ENCODE measurements at places on chromosomes 3 and 15.

GRCh38 chr15:51103330-51103729, 8.6 kb upstream of the TNFAIP8L3 start:
- DNase-seq: no peak

- no peak for DNase-seq
Observed at GRCh38 chr3:183586477-183586876, 31.0 kb upstream of the KLHL6 start.

GRCh38 chr3:183819831-183820230, 5.5 kb downstream of the MAP6D1 start:
- DNase-seq: no peak

DNA sequence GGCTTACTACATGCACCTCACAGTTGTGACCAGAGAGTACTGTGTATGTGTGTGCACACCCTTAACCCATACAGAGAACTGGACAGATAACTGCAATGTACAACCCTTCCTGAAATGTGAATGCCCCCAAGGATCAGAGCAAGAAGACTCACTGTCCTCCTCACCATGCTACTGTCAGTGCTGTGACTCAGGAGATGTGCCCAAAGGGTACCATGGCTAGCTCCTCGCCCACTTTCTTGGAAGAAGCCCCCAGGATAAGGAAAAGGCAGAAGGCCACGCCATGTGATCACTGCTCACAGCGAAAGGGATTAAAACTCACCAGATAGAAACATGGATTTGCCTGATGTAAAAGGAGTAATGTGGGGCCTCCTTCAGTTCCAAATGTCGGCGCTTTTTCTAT, 41.8 kb downstream of the UBP1 start:
- no peak for DNase-seq

GRCh38 chr3:120688121-120688520, 6.1 kb upstream of the HGD start:
- DNase-seq: no peak

DNA sequence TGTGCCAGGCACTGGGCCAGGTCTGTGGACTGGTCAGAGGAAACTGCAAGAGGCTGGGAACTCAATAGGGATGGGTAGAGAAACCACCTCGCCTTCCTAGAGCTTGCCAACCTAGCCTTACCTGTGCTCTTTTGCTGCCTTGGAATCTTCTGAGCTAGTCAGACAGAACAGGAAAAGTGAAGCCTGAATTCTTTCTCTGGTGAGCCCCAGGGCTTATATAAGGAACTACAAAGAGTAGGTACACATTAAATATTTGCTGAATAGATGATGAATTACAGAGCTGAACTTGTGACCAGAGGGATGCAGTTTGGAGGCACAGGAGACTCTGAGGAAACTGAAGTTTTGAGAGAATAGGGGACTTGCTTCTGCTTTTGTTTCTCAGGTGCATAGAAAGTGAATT, 15.6 kb upstream of the FBXW12 start:
- no peak for DNase-seq

DNA sequence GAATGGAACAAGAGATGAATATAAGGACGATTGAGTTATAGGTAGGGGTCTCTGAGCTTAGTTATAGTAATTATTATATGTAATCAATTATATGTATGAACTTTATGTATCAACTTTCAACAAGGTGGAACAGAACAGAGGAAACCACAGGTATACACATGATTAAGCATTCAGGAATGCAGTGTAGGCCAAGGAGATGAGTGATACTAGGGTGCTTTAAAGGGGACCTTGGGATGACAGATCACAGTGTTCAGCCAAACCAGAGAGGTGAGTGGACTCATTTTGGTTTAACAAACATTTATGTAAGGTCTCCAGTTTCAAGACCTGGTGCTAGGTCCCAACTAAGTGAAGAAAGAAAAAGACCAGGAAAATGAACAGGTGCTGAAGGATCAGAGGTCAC, 895.5 kb downstream of the ROBO2 start:
- no peak for DNase-seq

GRCh38 chr3:123948449-123948848, 12.6 kb downstream of the CCDC14 start:
- no peak for DNase-seq

DNA sequence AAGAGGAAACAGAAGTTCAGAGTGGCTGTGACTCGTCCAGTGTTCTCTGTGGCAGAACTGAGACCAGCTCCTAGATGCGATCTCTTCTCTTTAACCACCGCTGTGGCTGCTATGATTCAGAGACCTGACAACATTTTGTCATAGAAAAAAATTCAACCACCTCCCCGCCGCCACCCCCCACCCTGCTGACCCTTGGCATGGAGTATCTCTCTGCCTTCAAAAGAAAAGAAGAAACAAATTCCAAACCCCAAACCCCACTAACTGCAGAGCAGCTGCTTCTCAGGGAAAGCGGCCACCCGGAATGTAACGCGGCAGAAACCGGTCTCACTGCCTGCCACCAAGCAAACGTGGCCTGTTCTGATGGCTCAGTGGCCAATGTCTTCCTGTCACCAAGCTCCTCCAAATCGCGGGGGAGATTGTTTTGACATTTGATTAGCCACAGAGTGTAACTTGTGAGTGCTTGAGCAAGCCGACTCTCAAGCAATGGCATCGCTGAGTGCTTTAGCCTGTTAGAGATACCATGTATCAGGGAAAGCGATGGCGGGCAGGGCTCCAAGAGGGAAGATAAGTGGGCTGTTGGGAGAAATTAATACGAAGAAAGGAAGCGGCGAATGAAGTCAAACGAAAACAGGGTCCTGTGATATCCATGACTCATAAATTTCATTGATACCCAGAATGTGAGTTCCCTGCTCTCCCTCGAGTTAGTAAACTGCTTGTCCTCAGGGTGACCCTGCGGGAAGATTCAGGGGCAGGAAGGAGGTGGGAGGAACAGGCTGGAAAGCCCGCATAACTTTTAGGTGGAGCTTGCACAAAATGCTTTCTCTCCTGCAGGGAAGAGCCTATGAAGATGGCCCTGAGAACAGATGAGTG, 44.8 kb upstream of the TLE3 start:
- no peak for DNase-seq

- no peak for DNase-seq
Observed at GRCh38 chr3:129389572-129389937, 38.9 kb downstream of the EFCAB12 start.

DNA sequence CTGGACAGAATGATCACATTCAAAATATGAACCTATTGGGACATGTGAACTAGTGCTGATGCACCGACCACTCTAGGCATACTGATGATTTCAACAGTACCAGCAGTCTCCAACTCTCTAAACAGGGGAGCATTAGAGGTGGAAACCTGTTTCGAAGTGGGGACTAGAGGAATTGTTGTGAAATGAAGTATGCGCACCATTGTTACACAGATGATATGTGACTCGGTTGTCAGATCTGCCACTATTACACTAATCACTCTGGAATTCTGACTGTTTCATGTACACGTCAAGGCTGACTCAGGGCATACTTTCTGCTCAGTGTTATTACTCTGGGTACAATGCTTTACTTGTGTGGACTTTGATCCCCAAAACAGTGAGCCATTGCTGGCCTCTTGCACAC, 198.2 kb upstream of the UBE2E2 start:
- no peak for DNase-seq

DNA sequence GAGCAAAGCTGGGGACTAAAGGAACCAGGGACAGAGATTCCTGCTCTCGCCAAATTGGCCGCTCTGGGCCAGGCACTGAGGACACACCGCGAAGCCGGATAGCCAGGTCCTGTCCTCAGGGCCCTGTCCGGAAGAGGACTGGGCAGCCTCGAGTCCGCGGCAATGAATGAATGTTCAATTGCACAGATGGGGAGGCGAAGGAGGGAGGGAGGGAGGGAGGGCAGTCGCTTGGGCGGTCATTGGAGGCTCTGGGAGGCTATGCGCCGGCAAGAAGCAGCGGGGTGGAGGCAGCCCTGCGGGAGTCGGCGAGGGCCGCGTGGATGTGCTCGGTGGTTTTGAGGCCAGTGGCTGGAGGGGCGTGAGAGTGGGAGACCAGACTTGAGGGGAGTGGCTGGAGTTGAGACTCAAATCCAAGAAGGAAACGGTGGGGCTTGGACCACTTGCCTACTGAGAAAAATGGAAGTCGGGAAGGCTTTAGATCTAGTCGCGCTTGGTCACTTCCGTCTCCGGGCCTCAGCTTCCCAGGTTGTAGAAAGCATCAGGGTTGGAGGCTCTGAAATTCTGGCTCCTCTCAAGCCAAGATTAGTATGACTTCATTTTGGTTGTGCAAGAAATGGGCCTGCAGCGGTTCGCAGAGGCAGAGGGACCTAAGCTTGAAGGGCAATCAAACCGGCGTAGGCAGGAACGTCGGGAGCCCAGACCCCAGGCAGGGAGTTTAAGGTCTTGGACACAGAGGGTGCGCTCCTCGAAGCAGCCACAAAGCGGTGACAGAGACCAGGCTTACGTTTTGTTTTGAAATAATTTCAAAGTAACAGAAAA, 21.1 kb upstream of the PLXND1 start:
- no peak for DNase-seq

- no peak for DNase-seq
Observed at GRCh38 chr3:102224171-102224570, 210.6 kb upstream of the ZPLD1 start.

- no peak for DNase-seq
Observed at GRCh38 chr3:194481525-194482195, 5.1 kb downstream of the ATP13A3 start.

GRCh38 chr3:114314282-114314681, 20.5 kb downstream of the TIGIT start:
- no peak for DNase-seq

DNA sequence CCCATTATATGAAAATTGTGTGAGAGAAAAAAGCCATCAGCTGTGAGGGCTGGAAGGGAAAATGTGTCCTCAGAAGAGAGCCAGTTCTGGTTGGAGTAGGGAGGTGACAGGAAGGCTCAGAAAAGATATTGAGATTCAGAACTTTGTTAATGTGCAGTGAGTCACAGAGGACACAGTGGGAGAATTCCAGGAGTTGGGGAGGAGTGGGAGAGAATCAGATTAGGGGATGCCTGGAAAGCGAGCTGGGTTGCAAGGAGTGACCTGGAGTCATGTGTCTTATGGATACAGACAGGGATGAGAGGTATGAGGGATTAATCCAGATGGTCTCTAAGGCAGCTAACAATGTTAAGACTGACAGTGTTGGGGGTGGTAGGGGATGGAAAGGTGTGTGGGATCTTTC, 67.5 kb downstream of the CHST2 start:
- no peak for DNase-seq

DNA sequence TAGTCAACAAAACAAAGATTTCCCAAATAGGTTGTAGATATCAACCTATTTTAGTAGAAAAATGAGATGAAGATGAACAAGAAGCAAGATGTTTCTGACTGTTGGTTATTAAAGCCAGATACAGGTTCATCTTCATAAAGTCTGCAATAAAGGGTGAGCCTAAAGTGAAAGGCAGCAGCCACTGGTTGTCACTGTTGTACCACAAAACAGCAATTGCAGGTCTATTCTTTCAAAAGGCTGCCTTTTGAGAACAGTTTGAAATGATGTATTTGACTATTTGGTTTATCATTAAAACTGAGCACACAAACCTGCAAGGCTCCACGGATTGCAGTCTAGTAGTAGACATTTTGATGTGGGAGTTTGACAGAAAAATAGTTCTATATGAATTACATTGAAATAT, 543.4 kb downstream of the GBE1 start:
- no peak for DNase-seq

GRCh38 chr3:143677430-143677829, 170.8 kb downstream of the SLC9A9 start:
- no peak for DNase-seq

- no peak for DNase-seq
Observed at GRCh38 chr3:14231145-14231990, 52.8 kb downstream of the LSM3 start.

DNA sequence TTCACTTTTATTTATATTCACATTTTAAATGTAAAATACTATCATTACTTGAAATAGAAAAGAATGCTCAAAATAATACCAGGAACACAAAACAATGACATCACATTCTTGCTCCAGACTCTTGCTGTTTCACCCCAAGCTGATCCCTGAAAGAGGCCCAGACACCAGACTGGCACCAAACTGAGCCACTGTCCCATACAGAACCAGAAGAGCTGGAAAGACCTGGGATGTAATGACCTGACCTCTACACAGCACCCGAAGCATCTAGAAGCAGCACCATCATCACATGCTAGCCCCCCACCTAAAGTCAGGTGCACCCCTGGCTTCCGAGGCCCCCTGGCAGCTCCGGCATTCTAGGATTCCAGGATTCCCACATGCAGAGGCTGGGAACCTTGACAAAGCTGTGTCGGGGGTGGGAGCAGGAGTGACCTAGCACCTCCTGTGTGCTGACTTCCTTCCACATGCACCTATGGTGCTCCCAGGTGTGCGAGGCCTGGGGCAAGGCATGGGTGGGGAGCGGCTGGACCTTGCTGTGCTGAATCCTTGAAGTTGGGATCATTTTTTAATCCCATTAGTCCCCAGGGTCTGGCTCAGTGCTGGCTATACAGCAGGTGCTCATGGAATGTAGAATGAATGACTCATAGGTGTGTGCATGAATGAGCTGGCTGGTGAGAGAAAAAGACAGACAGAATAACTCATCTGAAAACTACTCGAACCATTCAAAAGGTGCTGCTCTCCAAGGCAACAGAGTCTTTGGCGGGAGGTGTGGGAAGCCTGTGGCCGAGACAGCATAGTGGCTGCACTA, 144.7 kb upstream of the IQSEC1 start:
- no peak for DNase-seq

DNA sequence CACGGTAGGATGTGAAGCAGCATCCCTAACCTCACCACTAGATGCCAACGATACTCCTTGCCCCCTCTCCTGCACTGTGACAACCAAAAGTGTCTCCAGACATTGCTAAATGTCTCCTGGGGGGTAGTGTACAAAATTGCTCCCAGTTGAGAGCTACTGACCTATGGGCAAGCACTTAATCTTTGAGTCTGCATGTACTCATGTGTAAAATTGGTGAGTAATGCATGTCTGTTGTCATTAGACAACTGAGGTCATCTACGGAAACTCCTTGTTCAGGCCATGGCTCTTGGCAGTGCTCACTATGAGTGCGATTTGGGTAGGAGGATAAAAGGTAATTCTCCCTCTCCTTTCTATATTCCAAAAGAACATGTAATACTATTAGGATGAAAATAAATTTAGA, 29.2 kb downstream of the PDHB start:
- no peak for DNase-seq

DNA sequence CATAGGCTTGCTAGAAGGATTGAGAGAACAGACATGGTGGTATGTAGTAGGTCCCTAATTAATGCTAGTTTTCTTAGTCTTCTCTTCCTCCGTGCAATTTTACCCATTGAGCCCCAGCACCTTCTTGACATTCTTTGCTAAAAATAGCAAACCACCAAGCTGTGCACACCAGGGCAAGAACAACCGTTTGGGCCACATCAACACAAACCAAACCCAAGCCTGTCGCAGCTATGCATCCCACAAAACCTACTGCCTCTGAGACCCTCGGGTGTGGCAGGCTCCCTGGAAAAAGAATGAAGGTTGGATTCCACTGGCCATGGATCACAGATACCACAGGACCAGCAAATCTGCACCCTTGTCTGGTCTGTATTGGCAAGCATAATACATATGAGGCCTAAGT, 27.1 kb downstream of the HEG1 start:
- DNase-seq: no peak

DNA sequence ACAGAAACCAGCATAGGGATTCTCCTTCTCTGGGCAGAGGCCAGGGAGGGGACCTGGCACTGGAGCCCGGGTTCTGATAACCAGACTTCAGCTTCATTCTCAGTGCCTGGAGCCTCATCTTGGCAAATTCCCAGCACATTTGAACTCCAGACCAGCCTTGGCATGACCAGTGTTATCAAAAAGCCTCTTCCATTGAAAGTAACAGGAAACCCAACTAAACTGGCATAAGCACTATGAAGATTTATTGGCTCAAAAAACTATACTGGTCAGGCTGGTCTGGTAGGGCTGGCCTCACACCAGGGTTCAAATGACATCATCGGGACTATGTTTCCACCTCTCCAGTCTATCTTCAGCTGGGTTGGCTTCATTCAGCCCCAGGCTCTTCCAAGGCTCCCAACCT, 48.1 kb upstream of the THUMPD3 start:
- DNase-seq: no peak
